ENCODE measurements at places on chromosomes 3 and 15.
A peak's percentile ranks its signal among the peaks of the same experiment; 100 is the strongest.

- no peak for DNase-seq
Measured at GRCh38 chr15:66644000-66644787, 57.8 kb upstream of the SMAD6 start.

DNA sequence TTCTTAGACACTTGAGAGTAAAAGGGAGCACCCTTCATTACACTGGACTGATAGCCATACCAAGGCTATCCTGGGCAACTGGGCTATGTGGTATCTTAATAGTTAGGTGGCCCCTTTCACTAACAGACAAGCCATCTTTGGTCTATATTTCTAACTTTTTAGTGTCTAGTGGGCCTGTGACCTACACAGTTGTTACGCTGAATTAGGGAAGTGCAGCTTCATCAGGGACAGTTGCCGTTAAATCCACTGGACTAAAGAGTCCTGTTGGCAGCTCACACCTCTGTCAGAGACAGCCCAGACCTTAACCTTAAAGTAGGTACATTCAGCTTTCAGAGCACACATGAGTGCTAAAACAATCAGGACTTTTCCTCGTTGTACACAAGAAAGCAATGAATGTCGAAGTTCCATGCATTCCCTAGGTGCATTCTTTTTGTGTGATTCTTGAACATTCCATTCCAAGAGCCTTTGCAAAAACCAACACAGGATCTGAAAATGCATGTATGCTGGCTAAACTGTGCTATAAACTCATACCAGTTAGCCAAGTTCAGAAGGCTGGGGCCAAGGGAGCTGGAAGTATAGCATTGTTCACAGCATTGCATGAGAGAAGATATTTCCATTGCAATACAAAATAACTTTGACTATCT lies 230.2 kb upstream of the EIF1B start:
- DNase-seq, result peak; percentile 84

- no peak for DNase-seq
Measured at GRCh38 chr15:42404461-42405235, 45.3 kb downstream of the CAPN3 start.

DNA sequence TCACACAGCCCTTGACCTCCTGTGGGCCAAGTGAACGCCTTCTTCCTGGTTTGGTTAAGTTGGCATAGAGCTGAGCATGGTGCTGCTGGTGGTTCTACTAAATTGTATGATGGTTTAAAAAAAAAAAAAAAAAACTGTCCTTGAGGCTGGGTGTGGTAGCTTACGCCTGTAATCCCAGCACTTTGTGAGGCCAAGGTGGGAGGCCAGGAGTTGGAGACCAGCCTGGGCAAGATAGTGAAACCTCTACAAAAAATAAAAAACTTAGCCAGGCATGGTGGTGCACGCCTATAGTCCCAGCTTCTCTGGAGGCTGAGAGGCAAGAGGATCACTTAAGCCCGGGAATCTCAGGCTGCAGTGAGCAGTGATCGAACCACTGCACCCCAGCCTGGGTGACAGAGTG lies 58.9 kb upstream of the FLNB start:
- DNase-seq, result no peak

- DNase-seq, result no peak
Measured at GRCh38 chr3:73885862-73886261, 261.1 kb upstream of the PDZRN3 start.

- no peak for DNase-seq
Measured at GRCh38 chr3:24734019-24734418, 239.4 kb upstream of the THRB start.

- DNase-seq, result no peak
Measured at GRCh38 chr3:192395506-192395905, 331.8 kb downstream of the FGF12 start.

DNA sequence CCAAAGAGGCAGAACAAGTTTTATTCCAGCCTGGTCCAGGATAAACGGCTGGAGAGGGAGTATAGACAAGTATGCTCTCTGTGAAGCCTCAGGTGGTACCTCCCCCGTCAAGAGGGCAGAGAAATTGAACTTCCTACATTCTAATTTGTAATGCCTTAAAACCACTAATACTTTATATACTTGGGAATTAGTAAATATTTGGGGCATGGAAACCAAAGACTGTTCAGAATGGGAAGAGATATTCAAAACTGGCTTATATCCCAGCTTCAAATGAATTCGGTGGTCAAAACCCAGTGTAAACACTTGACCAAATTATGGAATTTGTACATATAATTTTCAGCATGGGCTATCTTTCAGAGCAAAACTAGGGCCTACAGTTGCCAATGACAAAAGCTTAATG lies 122.6 kb downstream of the FBN1 start:
- DNase-seq, result no peak

- DNase-seq, result no peak
Measured at GRCh38 chr3:163879172-163879571, 1199.1 kb downstream of the SI start.

- DNase-seq, result no peak
Measured at GRCh38 chr3:141228395-141228794, 3.2 kb upstream of the PXYLP1 start.

- DNase-seq, result peak; percentile 80
Measured at GRCh38 chr15:51227940-51228732, 110.3 kb downstream of the CYP19A1 start.

DNA sequence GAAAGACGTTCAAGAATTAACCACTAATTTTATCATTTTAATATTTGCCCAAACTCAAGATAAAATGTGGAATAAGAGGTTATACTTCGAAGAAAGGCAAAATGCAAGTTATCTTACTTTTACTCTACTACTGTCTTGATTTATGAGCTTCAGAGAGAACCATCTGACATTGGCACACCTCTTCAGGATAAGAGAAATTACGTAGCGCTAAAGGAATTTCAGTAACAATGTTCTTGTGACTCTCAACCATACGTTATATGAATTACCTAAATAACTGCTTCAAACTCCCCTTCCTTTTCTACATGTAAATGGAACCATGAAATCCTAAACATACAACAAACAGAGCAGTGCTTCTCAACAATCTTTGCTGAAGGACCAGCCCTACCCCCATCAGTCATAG lies 96.8 kb downstream of the ZNF385D start:
- DNase-seq, result no peak

GRCh38 chr3:100615684-100616083 lies 6.3 kb downstream of the ADGRG7 start:
- DNase-seq, result no peak

DNA sequence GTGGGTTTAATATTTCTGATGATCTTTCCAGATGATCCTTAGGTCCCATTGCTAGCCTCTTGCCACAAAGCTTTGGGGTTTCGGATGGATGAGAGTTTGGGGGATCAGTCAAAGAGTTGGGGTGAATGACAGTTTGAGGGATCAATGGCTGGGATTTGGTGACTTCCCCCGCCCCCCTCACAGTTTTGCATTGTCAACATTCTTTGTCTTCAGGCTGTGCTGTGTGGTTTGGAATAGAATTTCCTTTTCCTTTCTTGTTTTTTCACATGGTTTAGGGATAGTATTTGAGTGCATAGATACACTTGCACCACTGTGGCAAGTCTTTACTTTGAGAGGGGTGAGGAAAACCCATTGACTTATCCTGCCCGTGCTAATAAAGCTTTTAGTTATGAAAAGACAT lies 14.3 kb downstream of the MEF2A start:
- DNase-seq, result no peak

- DNase-seq, result no peak
Measured at GRCh38 chr3:57959423-57960173, 48.6 kb upstream of the FLNB start.

DNA sequence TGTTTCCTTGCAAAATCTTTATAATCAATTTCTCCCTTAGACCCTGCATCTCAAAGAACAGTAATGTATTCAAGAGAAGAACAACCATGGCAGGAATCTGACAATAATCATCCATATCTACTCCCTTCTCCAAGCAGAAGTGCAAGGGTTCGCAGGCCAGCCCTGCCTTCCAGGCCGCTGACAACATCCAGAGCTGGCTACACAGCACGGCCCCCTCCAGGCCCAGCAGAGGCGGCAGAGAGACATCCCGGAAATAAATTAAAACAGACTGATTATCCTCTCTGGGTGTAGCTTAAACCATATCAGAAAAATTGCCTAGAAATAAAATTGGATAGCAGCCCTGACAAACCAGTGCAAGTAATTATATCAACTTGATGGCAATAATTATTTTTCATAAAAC lies 223.3 kb downstream of the FAM43A start:
- DNase-seq, result no peak

- no peak for DNase-seq
Measured at GRCh38 chr3:119351581-119351980, 57.4 kb downstream of the ARHGAP31 start.

GRCh38 chr3:38725726-38726419 lies 76.4 kb upstream of the SCN5A start:
- DNase-seq, result no peak

DNA sequence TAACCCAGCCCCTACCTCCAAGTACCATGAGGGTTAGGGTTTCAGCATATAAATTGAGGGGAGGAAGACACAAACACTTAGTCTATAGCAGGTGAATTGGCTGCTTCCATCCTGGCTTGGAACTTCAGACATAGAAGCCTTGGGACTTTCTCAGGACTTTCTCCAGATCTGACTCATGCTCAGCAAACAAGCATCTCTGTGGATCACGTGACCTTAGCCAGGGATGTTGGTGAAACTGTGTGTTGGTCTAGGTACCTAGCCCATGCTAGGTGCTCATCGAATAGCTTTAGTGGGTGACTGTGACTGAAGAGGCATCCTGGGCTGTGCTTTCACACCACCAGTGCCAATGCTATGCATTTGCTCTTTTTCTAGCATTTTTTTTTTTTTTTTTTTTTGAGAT lies 58.9 kb downstream of the CD47 start:
- no peak for DNase-seq

GRCh38 chr3:192444096-192444790 lies 283.1 kb downstream of the FGF12 start:
- no peak for DNase-seq

DNA sequence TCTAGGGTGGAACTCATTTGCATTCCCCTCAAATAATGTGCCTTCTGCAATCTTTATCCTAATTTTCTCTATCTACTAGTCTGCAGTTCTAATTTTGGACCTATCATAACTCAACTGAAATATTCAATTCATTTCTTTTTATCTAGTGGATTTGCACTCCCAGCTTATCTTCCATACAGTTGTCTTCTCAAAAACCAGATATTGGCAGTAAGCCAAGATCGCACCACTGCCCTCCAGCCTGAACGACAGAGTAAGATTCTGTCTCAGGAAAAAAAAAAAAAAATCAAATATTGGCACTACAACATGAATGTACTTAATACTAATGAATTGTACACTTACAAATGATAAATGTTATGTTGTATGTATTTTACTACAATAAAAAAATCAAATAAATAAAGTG lies 18.0 kb upstream of the CHMP2B start:
- no peak for DNase-seq

- no peak for DNase-seq
Measured at GRCh38 chr3:70180664-70181063, 131.8 kb downstream of the MDFIC2 start.

GRCh38 chr15:100783760-100784492 lies 95.7 kb upstream of the ALDH1A3 start:
- no peak for DNase-seq

- DNase-seq, result no peak
Measured at GRCh38 chr3:152516216-152516615, 247.5 kb downstream of the MBNL1 start.

- DNase-seq, result no peak
Measured at GRCh38 chr15:99477791-99478471, 87.9 kb upstream of the MEF2A start.

DNA sequence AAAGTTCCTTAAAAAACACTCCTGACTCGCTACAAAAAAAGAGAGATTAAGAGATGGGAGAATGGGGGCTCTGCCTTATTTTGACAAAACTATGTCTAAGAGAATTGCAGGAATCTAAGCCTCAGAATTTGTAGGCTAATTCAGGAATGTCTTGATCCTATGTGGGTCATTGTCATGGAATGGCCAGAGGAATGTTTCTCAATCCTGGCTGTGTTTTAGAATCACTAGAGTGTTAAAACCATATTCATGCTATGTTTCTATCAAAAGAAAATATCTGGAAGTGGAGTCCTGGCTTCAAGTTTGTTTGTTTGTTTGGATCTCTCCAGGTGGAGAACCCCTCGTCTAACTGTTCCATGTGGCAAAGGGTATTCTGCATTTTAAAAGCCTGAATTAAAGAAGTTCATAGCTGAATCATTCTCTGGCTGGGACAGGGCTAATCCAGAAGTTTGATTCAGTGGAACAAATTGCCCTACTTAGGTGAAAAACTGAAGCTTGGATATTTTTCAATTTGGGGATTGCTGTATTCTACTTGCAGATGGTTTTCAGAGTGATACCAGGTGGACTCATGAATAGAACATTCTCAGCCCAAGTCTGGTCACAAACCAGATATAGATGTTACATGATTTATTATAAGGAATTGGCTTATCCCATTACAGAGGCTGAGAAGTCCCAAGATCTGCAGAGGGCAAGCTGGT lies 28.2 kb downstream of the GJD2 start:
- peak; percentile 64 for DNase-seq

GRCh38 chr15:95948411-95948810 lies 382.1 kb upstream of the NR2F2 start:
- DNase-seq, result no peak

DNA sequence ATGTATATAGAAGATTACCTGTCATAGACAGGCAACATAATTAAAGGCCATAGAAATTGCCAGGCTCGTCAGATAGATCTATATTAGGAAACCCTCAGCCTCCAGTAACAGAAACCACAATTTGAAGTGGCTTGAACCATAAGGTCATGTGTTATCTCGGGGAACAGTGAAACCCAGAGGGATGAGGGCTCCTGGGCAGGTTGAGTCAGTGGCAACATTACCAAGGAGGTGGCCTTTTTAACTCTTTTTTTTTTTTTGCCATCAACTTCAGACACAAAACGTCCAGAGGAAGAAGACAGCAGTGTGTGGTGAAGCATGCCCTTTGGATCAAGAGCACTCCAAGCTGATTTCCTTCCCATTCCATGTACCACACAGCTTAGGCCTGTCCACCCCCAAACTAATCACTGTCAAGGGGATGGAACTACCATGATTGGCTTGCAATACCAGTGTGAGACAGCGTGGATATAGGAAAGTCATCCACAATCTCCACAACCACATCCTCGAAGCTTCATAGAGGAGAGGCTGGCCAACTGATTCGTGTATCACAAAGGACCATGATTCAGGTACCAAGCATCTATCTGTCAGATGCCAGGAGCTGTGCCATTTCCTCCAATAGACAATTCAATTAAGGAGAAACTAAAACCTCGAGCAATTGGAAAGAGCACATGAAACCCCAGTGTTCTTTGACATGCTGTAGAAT lies 999 bp upstream of the KIF7 start:
- DNase-seq, result no peak

Data from GM04503 (cell line).